NCI-H187 treated with DMSO at 0.1 percent for 48 hours (cell line): ENCODE measurements at places on chromosomes 5 and 9.

GRCh38 chr9:136662656-136663581, at the start of gene EGFL7:
TSS of gene EGFL7 (plus strand) at chr9:136662916. CDS start at chr9:136668283, 5,367 bp downstream.
- DNase-seq = no peak

DNA sequence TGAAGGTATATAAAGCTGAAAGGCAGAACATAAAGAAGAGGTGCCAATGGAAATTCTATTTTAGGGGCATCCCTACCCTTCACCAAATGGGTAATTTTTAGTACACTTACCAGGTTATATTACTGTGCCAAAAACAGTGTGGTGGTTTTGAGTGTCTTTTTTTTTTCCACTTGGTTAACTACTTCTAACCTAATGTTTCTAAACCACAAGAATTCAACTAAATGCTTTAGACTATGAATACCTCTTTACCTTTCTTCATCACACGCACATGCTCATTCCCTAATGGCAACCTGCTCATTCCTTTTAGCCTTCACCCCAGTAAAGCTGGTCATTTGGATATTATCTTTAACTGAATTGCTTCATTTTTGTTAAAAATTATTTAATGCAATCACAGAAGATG, 215.6 kb downstream of the PIK3R1 start:
- DNase-seq = no peak

- DNase-seq = no peak
Measured at GRCh38 chr9:98363644-98364043, 108.2 kb upstream of the TBC1D2 start.

DNA sequence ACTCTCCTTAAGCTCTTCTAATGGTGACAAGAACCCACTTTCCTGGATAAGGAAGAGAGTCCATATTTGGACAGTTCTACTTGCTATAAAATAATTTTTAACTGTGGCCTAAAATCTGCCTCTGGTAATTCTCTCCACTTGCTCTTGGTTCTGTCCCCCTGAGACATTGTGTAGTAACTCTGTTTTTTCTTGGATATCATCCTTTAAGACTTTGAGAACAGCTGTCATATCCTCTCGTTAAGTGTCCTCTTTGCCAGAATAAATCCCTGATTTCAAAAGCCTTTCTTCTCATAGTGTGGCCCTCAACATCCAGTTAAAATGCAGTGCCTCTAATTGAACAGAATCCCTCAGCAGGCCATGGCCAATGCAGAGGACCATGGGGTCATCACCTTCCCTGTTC, 101.5 kb downstream of the ARHGEF28 start:
- DNase-seq = no peak

DNA sequence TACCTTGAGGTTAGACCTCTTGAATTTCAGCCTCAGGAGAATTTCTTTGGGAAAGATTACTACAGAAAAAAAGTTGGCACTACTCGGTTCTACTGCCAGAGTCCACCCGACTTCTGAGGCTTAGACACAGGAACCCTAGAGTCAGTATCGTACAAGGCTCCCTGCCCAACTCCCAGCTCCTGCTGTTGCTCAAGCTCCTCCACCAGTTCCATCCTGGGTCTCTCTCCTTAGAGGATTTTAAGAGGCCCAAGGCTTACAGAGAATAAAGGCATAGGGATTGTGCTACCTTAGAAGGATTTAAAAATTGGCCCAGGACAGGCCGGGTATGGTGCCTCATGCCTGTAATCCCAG, 29.0 kb upstream of the SSBP2 start:
- DNase-seq = no peak

GRCh38 chr5:8585230-8586018, 716.5 kb downstream of the MTRR start:
- no peak for DNase-seq

DNA sequence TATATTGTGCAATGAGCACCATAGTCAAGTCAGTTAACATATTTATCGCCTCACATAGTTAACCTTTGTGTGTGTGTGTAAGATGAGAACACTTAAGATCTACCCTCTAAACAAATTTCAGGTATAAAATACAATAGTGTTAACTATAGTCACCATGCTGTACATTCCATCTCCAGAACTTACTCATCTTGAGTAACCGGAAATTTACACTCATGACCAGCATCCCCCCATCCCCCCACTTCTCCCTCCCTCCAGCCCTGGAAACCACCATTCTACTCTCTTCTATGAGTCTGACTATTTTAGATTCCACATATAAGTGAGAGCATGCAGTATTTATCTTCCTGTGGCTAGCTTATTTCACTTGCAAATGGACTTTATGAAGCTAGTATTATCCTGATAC, 40.3 kb downstream of the ZNF354A start:
- no peak for DNase-seq

DNA sequence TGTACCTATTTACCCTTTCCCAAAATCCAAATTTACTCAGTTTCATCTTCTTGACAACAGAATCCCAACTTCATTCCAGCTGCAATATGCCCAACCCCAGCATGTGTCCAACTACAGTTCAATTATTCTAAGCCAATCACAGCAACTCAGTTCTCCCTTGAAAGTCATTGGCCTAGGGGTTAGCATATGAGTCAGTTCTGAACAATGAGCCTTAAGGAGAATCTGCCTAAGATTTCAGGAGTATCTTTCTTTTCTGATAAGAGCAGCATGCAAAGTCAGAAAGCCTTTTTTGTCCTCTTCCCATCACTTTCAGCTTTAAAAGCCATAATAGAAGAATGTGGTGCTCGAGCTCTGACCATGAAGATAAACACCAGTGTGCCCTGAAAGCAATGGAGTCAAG, 44.4 kb upstream of the RASGRF2 start:
- no peak for DNase-seq

DNA sequence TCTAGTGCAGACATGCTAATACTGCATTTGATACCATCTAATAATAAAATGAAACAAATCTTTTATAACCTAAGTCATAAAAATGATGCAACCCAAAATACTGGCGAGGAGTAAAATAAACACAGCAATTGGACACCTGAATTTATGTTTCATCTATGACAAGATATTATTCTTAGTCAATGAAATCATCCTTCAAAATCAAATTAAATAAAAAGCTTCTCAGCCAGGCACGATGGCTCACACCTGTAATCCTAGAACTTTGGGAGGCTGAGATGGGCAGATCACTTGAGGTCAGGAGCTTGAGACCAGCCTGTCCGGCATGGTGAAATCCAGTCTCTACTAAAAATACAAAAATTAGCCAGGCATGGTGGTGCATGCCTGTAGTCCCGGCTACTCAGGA, 179.0 kb downstream of the TMEM232 start:
- no peak for DNase-seq

DNA sequence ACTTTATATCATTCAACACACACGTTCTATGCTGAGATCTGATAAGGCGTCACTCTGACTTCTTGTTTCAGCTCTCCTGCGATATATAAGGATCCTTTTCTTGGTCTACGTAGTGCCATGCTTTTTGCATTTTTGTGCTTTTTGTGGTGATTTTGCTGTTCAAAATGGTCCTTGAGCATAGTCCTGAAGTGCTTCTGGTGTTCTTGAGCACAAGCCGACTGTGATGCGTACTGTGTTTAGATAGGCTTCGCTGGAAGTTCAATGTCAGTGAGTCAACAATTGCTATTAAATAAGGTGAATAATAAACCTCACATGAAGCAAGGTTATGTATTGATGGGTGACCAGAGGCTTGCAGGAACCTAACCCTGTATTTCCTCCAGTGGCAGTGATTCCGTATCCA, 46.8 kb downstream of the ACO1 start:
- DNase-seq = no peak

- no peak for DNase-seq
Measured at GRCh38 chr5:135517631-135518030, 18.1 kb downstream of the NEUROG1 start.

GRCh38 chr9:114371343-114371944, 16.3 kb downstream of the AKNA start:
- no peak for DNase-seq

- DNase-seq = no peak
Measured at GRCh38 chr9:99056886-99057664, 47.8 kb upstream of the TGFBR1 start.

DNA sequence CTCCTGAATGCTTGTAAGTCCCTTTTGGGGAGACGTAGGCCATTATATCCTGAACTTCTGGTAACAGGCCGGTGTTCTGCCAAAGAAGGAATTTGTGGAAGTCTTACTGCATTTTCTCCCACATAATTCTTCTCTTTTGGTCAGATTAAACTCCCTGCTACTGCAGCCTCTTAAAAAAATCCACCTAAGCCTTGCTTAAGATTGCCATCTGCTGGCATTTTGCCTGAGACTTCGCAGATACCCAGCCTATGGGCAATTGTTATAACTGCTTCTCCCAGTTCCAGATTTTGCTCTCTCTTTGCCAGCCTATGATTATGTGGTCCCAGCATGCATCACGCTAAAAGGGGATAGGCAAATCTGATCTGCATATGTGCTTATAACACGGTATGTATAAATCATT, 391.6 kb upstream of the CHD1 start:
- DNase-seq = no peak

DNA sequence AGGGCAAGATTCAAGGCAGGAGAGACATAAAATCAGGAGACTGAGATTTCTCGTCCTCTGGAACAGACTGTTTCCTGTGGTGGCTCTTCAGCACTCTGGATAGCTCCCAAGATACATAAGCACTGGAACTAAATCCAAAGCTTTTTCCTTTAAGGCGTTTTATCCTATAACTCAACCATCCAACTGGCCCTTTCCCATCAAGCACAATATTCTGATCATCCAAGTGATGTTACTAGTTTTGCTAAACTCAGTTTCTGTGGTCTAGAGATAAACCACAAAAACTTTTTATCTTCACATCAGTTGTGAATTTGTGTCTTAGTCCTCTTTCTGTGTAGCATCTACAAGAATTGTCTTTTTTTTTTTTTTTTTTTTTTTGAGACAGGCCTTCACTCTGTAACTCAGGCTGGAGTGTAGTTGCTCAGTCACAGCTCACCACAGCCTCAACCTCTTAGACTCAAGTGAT, 299.4 kb downstream of the COX7C start:
- DNase-seq = no peak

DNA sequence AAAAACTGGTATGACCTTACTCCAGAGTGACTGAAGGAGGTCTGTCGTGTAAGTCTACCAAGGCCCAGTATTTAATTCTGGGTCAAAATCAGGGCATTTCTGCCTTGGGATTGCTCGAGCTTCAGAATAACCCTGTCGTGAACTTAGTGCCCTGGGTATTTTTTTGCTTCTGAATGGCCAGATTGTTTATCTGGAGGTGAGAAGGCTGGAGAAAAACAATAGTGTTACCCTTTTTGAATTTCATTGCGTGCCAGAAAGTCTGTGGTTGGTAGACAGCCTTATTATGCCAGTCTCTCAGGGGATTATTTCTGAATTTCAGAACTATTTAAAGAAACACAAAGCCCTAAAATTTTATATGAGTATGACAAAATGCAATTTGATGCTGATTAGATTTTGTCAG, 323.4 kb downstream of the CSNK1G3 start:
- DNase-seq = no peak

GRCh38 chr9:98256756-98257155, 1.3 kb upstream of the TBC1D2 start:
- DNase-seq = no peak

GRCh38 chr5:147742151-147742550, 40.4 kb downstream of the JAKMIP2 start:
- no peak for DNase-seq

GRCh38 chr9:85258823-85259370, 482.9 kb downstream of the AGTPBP1 start:
- peak; percentile 2 for DNase-seq

GRCh38 chr5:171650597-171650996, 135.0 kb upstream of the SMIM23 start:
- no peak for DNase-seq

DNA sequence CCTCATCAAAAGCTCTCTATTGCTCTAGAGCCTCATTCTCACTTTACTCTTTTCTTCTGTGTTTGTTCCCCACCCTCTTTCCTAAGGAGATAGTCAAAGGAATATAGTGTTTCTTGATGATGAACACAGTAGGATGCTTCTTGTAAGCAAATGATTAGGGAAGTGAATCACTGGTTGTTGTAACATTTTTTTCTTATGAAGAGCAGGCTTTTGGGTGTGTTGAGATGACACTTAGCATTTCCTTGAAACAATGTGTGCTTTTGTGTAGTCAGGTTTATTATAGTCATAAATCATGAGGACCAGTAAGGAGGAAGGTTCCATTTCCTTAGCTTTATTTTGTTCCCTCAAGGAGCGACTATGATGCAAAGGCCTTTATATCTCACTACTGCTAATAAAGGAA, 1991.3 kb upstream of the C9orf72 start:
- no peak for DNase-seq

DNA sequence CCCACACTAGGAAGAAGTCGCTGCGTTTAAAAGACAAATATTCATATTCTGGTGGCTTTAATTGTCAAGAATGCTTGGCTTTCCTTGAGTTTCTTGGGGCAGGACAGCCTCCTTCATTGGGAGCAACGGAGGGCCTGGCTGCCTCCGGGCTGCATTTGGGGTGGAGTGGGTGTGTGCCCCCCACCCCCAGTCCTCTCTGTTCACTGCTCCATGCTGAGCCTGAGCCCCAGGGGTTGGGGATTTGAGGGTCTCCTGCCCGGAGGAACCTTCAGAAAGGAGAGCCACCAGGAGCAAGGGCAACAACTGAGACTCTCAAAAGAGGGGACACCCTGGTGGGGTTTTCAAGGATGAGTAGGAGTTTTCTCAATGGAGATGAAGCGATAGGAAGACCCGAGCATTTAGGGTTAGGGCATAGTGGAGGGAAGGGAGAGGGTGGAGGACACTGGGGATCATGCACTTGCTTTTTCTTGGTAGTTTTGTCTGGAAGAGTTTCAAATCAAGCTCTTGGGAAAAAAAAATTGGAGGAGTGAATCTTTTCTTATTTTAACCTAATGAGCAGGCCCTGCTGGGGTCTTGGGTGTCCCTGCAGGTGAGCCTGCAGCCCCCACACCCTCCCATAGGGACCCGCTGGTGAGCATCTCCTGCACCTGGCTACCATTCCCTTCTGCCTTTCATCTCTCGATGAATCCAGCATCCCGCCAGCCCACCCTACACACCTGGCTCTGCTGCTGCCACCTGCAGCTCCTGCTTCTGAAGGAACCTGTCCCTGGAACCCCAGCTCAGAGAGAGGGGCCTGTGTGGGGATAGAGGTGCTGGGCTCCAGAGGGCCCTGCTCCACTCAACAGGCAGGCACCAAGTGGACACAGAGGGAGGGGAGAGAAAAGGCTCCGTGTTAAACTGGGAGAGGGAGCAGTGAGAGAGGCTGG, 4.1 kb downstream of the SLC6A19 start:
- no peak for DNase-seq

DNA sequence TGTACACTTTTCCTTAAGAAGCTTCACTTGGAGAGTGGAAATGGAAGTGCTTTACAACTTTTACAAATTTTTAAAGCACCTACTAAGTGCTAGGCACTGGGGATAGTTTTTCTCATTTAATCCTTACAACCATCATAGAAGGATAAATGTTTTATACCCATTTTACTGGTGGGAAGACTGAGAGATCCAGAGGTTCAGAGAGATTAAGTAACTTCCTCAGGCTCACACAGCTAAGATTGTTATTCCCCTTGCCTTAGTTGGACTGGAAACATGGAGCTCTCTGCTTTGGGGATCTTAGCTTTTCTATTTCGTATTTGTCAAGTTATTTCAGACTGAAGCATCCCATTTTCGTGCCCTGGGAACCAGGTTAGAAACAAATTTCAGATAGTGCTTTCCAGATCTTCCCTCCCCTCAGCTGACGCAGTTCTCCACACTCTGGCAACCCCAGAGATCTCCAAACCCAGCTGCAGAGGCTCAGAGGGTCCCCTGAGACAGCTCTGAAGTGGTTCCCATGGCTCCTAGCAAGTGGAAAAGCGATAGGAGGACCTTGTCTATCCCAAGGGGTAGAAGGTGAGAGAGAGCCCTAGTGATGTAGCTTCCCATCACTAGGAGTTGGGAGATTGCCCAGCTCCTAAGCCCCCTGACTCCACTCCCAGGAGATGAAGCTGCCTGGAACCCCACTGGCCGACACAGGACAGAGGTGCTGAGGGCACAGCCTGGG, 16.2 kb upstream of the GABBR2 start:
- DNase-seq = no peak
